Hindlimb muscle (tissue), 1 donor: ENCODE measurements at places on chromosomes 13 and 19. TPM values are rescaled to one million over a fixed set of nuclear protein-coding genes. Genes with fewer than 3 reads are reported as not detected.

GRCh38 chr13:43401361-43401760, 378.0 kb downstream of the DNAJC15 start:
- DNase-seq = peak; percentile 6

- no peak for DNase-seq
Observed at GRCh38 chr19:21749090-21749489, 18.3 kb downstream of the ZNF100 start.

GRCh38 chr19:36547001-36547732, 19.1 kb upstream of the ZNF260 start:
- no peak for DNase-seq

- no peak for DNase-seq
Observed at GRCh38 chr19:44816301-44816700, 7.4 kb downstream of the BCAM start.

- no peak for DNase-seq
Observed at GRCh38 chr13:95231393-95231792, 69.9 kb downstream of the ABCC4 start.

GRCh38 chr19:29952177-29952576, 10.1 kb downstream of the URI1 start:
- DNase-seq = no peak

ZNF724 gene
- 2.4 TPM for polyA plus RNA-seq

SLC8A2 gene
- 0.23 TPM for polyA plus RNA-seq

NEK3 gene
- polyA plus RNA-seq = 20.0 TPM
